ENCODE measurements at places on chromosomes 7 and 10. TPM values are rescaled to one million over a fixed set of nuclear protein-coding genes. Genes with fewer than 3 reads are reported as not detected.

The TRPV5 gene
- not detected for total RNA-seq

The PDZD7 gene
- total RNA-seq = 3.1 TPM

The RPEL1 gene
- total RNA-seq = not detected

- no peaks in the 10 kb centered on the region for H3K4me1 ChIP-seq
- no peaks in the 10 kb centered on the region for H3K36me3 ChIP-seq
- DNase-seq = no peak
- H3K27ac ChIP-seq = no peak overlapping the region
Measured at GRCh38 chr7:45638916-45639315, 64.7 kb downstream of the ADCY1 start.

GRCh38 chr7:65371468-65371867 is 2.2 kb upstream of the ZNF92 start:
- no peaks in the 10 kb centered on the region for H3K36me3 ChIP-seq
- H3K4me3 ChIP-seq = no peak overlapping the region
- no peak overlapping the region for H3K27ac ChIP-seq
- H3K4me1 ChIP-seq = peaks cover 26% of the 10 kb centered on the region

GRCh38 chr10:58641708-58642107 is 129.0 kb downstream of the BICC1 start:
- no peaks in the 10 kb centered on the region for H3K36me3 ChIP-seq
- no peak overlapping the region for H3K4me3 ChIP-seq

GRCh38 chr7:22302951-22303423 is 54.0 kb downstream of the RAPGEF5 start:
- no peaks in the 10 kb centered on the region for H3K36me3 ChIP-seq
- no peak overlapping the region for H3K4me3 ChIP-seq
- H3K27me3 ChIP-seq = no peaks in the 10 kb centered on the region
- no peaks in the 10 kb centered on the region for H3K4me1 ChIP-seq

GRCh38 chr7:152000191-152000590 is 25.3 kb upstream of the GALNT11 start:
- no peak overlapping the region for H3K4me3 ChIP-seq
- H3K27me3 ChIP-seq = no peaks in the 10 kb centered on the region
- H3K36me3 ChIP-seq = no peaks in the 10 kb centered on the region
- no peak overlapping the region for H3K27ac ChIP-seq
- no peaks in the 10 kb centered on the region for H3K4me1 ChIP-seq

GRCh38 chr7:191105-191980 is 1.0 kb upstream of the FAM20C start:
- H3K27ac ChIP-seq = no peak overlapping the region
- H3K4me1 ChIP-seq = peaks cover 13% of the 10 kb centered on the region
- H3K36me3 ChIP-seq = no peaks in the 10 kb centered on the region
- peaks cover 32% of the 10 kb centered on the region for H3K27me3 ChIP-seq
- H3K4me3 ChIP-seq = no peak overlapping the region
- no peak for DNase-seq

DNA sequence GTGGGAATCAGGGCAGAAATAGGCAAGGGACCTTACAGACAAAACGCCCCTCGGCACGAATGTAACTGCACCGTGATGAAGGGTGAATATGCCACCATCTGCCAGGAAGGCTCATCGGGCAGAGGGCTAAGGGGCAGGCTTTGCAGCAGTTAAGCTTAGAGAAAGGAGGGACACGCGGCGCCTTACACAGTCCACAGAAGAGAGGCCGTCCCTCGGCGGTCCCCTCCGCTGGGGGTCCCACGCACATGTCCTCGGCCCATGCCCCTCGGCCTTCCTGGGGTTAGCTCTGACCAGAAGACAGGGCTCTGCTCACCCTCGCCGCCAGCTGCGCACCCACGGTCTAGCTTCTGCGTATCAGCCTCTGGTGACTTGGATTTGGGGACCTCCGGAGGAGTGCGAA is 141.1 kb downstream of the DYNC2I1 start:
- no peaks in the 10 kb centered on the region for H3K36me3 ChIP-seq
- peaks cover 6% of the 10 kb centered on the region for H3K27me3 ChIP-seq
- peaks cover 3% of the 10 kb centered on the region for H3K4me1 ChIP-seq
- H3K27ac ChIP-seq = no peak overlapping the region
